ENCODE measurements at places on chromosomes 11 and 22.
A peak's percentile ranks its signal among the peaks of the same experiment; 100 is the strongest.

DNA sequence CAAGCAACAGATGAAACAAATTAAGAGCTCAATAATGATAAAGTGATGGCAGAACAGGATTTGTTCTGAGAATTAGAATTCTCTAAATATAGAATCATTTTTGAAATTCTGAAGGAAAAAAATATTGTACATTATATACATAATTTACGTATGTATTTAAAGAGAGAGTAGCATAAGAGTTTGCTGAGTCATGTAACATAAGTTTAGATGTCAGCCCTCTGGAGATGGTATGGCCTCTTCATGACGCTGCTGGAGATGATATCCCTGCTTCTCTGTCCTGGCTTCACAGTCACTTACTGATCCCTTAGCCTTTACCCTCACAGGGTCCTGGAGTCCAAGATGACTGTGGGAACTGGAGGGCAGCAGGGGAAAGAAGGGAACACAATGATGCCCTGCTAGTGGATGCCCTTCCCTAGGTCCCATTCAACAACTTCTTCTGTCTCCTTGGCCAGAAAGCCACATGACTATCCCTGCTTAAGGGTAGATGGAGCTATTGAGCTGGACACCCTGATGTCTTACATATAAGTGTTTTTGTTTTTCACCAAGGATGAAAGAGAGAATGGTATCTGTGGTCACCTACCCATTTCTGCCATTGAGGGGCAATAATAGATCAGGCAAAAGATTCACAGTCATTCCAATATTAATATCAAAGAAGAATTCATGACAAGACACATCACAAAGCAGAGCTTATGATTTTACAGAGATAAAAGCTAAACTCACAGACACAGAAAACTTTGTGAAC, 753.1 kb downstream of the TBC1D22A start:
- no peak for DNase-seq

DNA sequence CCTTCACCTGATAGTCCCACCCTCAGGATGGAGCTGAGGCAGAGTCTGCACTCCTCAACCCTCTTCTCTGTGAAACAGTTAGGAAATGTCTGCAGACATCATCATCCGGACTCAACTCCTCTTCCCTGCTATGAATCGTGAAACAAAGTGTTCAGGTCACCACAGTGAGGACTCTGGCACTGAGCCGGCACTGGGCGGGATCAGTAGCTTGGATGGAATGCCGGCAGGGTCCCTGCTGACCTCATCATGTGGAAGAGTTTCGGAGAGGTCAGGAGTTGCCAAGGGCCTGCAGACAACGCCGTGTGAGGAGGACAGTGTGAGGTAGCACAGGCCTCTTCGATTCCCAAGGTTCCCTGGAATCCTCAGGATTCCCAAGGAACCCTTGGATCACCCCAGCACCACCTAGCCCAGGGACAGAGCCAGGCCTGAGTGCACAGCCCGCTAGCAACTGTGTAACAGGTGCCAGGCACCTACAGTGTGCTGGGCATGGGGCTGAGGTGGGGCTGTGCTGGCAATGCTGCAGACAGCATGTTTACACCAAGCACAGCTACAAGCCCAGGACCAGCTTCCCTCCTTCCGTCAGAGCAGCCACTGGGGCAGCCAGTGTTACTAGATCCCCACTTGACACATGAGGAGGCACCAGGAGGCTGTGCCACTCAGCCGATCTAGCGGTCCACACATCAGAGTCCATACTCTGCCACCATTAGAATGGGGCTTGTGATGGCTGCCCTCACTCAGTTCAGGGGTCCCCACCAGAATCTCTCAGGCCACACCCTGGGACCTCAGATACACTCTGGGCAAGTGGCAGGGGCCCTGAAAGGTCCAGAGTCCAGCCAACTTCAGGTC, 693 bp upstream of the LINC01488 start:
- DNase-seq = no peak

GRCh38 chr11:104529213-104529612, 365.3 kb upstream of the PDGFD start:
- DNase-seq = no peak

GRCh38 chr11:26227883-26228502, 103.9 kb upstream of the ANO3 start:
- DNase-seq = no peak

GRCh38 chr11:118939953-118940598, 14.3 kb upstream of the BCL9L start:
- no peak for DNase-seq

DNA sequence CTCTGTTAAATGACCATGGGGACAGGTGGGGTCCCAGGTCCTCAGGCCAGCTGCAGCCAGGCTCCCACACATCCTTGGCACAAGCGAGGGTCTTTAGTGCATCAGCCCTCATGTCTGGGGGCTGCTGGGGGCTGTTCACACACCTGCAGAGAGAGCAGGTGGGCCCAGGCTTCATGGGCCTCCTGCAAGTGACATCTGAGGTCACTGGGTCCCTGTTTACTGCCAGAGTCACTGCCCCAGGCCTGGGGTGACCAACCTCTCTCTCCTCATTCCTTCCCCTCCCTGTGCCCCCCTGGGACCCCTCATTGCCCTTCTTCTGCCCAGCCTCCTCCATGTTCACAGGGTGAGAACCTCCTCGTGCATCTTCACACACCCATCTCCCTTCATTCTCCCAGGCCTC, 92.4 kb downstream of the RTL6 start:
- DNase-seq = no peak

DNA sequence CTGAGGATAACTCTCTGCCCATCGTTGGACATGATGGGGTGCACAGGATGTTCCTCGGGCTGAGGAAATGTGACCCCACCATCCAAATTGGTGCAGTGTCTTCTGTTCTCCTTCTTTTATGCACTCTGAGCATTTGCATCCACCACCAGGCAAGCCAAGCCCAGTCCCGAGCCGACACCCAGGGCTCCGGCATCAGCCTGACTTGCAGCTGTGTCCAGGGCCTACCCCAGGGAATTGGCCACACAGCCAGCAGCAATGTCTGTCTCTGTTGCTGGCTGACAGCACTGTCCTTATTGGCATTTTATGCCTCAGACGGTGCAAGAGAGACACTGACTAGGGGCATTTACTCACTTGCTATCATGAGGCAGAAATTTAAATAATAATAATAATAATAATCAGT, 25.4 kb upstream of the CPT1A start:
- no peak for DNase-seq

GRCh38 chr11:34249439-34249838, 108.4 kb downstream of the ABTB2 start:
- no peak for DNase-seq

DNA sequence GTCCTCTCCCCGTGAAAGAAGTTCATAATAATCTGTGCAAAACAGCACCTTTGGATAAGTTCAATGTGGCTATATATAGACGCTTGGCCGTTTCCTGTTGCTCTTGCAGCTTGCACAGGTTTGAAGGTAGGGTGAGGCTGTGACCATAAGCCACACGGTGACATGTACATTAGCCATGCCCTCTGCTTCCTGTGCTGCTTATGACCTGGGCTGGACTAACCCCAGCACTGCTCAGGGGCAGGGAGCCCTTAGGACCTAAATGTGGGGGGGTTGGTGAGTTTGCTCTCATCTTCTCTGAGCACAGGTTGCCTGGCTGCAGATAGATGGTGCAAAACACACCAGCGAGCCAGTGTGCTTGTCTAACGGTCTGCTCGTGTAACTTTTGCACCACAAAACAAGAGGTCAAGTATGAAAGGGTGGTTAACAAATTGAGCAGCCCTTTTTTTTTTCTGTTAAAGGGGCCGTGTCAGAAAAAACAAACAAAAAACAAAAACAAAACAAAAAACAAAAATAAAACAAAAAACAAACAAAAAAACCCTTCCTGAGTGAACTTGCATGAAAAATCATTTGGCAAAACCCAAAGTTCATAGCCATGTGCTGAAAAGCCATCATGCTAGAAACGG, 37.3 kb downstream of the FLI1 start:
- DNase-seq = no peak

DNA sequence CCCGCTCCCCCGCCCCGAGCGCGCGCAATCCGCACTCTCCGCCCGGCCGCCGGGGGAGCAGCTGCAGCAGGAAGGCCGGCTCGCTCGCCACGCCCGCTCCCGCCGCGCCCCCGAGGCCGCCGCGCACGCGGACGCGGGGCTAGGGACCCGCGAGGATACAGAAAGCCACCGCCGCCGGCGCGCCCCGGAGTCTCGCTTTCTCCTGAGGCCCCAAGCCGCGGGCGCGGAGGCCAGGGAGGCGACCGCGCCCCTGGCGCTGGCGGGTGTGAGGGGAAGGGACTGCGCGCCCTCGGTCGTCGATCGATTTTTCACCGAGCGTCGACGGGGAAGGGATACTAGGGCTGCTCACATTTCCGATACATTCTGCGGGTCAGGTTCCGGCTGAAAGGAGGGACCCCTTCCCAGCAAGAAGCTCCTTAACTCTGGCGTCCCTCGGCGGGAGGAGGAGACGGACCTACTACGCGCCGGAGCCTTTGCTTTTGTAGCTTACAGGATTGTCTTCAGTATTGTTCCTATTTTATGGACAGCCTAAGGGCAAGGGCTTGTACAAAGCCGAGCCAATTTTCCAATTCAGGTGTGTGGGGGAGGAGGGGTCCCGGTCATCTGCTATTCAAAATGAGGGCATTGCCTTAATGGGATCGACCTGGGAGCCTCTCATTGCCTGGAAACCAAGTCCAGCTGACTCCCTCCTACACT, 416 bp upstream of the GAB2 start:
- DNase-seq = peak; percentile 75

- no peak for DNase-seq
Measured at GRCh38 chr11:83727251-83727650, 441.1 kb upstream of the CCDC90B start.

DNA sequence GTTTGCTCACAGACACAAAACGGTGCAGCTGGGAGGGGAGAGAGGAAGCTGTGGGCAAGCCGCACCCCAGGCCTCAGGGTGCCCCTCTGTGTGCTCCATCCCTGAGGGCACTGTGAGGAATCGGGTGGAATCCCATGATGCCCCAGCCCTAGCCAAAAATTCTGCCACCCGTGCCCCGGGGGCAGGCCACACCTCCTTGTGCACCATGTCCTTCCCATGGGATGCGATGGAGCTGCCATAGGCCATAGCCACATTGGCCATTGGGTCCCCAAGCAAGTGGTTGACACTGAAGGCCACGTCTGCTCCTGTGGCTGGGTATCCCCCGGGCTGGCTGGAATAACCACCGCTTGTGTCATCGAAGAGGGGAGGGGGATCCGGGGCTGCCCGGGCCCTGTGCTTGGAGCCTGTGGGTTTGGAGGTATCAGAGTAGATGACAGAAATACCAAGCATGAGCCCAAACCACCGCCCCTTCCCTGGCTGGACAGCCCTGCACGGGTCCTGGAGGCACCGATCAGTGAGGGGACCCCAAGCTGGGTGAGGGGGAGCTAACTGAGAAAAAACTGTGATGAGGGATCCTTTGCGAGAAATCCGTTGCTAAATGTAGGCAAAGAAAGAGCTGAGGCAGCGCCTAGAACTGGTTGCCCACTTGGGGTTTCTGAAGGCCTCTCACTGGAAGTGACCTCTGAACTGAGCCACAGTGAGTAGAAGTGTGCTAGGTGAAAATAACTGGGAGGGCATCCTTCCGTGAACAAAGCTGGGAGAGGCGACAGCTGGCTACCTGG, 863 bp downstream of the YIF1A start:
- DNase-seq = no peak

GRCh38 chr22:36447632-36448031, 33.8 kb downstream of the TXN2 start:
- DNase-seq = no peak

GRCh38 chr11:17135916-17136683, 58.6 kb upstream of the RPS13 start:
- no peak for DNase-seq

DNA sequence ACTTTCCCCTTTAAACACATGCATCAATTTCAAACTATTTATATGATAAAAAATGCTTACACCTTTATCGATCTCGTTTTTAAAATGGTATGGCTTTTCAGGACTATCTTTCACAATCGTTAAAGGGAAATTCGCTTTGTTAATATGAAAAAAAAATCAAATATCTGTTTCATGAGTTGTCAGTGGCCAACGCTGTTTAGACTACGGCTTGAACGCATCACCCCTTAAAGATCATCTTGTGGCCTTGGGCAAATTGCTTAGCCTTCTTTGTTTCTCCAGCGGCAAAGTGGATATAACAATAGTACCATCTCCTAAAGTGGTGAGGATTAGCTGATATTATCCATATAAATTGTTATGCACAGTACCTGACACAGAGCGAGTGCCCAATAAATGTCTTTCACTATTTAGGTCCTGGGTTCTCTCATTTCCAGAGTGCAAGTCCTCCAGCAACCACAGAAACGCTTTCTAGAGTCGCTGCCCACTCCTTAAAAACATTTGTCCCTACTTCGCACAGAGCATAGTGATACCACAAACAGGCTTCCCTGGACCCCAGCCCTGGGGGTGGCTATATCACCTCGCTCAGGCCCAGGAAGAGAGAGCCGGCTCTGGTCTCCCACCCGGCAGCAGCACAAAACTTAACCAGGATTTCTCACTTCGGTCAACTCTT, 904 bp downstream of the SLC35F2 start:
- peak; percentile 11 for DNase-seq

- no peak for DNase-seq
Measured at GRCh38 chr11:105935791-105936190, 86.2 kb downstream of the MSANTD4 start.

- DNase-seq = peak; percentile 70
Measured at GRCh38 chr11:117985953-117986887, at the start of gene IL10RA. TSS of gene IL10RA (plus strand) at chr11:117986394. CDS start at chr11:117986468, 74 bp downstream.
